Umbilical cord (tissue), 2 donors: ENCODE measurements at places on chromosomes 6 and 20. TPM values are rescaled to one million over a fixed set of nuclear protein-coding genes. Genes with fewer than 3 reads are reported as not detected.

- no peak for DNase-seq
Observed at GRCh38 chr20:48791666-48792071, 36.1 kb downstream of the PREX1 start.

- DNase-seq: no peak
Observed at GRCh38 chr6:21494505-21494904, 99.0 kb upstream of the SOX4 start.

GRCh38 chr20:43913291-43914025 lies 1.2 kb upstream of the TOX2 start:
- no peak for DNase-seq

GRCh38 chr6:149501201-149501600 lies 16.4 kb upstream of the ZC3H12D start:
- DNase-seq: no peak

DNA sequence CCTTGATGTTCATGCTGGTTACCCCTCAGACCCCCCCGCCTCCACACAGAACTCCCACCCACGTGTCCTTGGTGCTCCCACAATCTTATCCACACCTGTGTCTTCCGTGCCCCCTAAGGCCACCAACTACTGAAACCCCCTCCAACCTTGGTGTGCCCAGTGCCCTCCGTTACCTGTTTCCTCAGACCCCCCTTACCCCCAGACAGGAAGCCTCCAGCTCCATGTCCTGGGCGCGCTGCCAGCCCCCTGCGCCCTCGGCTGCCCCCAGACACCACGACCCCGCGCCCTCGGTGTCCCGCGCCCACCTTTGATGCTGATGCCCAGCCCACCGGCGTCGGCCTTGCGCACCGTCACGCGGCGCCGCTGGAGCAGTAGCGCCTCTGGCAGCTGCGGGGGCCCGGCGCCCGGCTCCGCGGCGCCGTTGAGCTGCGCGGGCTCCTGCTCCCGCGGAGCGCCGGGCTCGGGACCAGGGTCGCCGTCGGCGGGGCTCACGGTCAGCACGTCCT lies 504 bp downstream of the SNTA1 start:
- no peak for DNase-seq

- DNase-seq: no peak
Observed at GRCh38 chr6:37340639-37340943, 13.2 kb upstream of the RNF8 start.

GRCh38 chr6:46284475-46284874 lies 113.7 kb upstream of the ENPP5 start:
- no peak for DNase-seq

DNA sequence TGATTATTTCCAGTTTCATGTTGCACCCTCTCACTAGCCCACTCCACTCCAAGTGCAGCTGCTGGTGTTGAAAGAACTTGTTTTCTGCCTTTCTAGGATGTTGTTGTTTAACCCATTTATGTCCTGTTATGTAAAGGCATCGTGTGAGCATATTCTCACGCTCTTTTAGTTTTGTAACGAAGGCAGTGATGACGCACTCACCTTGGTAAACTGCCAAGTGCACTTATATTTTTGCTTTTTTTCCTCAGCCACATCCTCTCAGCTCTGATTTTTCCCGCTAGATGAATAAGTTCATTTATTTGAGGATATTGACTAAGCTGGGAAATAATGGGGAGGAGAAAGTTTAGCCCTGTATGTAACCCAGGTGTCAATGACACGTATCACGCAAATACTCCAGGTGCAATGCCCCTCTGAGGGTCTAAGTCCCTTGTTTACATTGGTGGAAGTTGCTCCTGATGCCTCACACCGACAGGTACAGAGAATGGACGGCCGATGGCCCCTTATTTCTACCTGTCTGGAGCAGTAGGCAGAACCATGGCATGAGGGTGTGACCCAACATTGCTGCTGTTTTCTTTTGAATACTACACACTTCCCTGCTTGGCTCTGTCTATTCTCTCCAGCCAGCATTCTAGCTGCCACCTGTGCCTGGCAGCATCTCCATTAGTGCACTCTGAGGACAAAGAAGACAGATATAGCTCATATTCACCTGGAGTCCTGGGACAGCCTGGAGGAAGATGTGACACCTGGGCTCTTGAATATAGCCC lies 132.7 kb upstream of the SLC24A3 start:
- no peak for DNase-seq

GRCh38 chr6:124076336-124077048 lies 272.8 kb downstream of the NKAIN2 start:
- peak; percentile 48 for DNase-seq

DNA sequence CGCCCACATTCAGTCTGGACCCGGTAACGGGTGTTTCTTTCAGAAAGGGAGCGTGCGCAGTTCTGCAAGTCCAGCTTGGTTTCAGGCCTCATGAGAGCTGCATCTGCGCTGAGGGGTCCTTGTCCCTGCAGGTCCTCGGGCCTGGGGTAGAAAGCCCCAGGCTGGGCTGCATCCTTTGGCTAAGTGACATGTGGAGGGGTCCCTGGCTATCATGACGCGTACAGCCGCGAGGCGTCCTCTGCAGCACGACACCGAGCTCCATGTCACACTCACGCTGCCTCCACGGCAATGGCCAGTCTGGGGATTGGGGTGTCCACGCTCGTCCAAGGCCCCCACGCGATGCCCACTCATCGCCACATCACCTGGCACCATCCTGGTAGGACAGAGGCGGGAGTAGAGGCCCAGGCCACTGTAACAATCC lies 1.7 kb upstream of the KIF25 start:
- no peak for DNase-seq

DNA sequence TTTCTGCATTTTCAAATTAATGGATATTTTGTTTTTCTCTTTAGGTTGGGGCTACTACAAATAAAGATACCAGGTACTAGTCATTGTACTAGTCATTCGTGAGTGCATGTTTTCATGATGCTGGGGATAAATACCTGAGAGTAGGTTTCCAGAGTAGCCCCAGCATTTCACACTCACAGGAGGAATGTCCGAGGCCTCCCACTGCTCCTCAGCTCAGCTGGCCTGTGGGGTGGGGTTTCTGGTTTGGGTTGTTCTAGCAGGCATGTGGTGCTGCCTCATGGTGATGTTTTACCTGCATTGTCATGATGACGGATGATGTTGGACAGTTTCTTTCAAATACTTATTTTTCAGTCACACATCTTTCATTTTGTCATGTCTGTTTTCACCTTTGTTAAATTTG lies 144.5 kb downstream of the SMOC2 start:
- DNase-seq: no peak

GRCh38 chr6:140059947-140060346 lies 685.5 kb upstream of the CITED2 start:
- DNase-seq: no peak

GRCh38 chr6:128400875-128401274 lies 119.5 kb downstream of the PTPRK start:
- no peak for DNase-seq

DNA sequence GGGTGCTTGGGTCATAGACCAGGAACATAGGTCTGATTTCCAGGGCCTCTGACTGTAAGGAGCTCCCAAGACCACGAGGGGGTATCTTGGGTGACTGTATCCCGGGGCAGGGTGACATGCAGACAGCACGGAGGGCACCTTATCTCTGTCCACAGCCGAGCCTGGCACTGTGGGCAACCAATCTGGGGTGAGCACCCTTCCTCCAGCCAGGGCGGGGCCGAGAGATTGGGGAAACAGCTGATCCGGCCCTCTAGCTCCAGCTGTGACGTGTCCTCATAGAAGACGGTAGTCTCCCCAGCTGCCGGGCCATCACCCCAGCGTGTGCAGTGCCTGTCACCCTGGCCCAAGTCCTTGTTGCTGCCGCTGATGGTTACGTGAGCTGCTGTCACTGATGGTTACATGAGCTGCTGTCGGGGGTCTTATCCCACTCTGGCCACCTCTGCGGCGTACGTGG lies 139.6 kb upstream of the RNF24 start:
- DNase-seq: no peak

- DNase-seq: peak; percentile 4
Observed at GRCh38 chr6:70667256-70667710, 400 bp upstream of the SMAP1 start.

DNA sequence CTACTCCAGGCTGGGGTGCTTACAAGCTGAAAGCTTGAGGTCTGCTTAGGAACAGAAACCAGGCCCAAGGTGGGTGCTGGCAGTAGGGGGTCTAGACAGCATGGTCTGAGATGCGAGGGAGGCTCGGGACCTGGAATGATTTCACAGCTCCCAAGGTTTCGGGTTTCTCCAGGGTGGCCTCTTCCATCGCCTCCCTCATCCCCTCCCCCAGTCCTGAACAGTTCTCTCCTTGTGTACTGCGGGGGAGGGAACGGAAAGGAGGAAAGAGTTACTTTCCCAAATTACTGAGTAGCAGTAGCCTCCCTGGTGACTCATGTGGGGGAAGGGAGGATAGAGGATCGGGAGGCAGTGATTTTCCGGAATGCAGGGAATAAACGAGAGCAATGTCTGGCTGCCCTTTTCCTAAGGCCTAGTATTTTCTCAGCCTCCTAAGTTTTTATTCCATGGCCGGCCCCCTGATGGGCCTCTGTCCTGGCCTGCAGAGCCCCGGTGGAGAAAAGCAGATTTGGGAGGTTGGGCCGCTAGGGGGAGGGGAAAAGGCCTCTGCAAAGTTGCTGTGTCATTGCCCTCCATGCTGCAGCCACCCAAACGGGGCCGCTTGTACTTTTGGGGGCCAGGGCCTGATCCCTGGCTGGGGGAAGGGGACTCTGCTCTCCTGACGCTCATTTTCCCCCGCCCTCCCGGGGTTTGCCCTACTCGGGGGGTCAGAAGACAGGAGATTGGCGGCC lies 1.5 kb downstream of the BRD2 start:
- peak; percentile 92 for DNase-seq

DNA sequence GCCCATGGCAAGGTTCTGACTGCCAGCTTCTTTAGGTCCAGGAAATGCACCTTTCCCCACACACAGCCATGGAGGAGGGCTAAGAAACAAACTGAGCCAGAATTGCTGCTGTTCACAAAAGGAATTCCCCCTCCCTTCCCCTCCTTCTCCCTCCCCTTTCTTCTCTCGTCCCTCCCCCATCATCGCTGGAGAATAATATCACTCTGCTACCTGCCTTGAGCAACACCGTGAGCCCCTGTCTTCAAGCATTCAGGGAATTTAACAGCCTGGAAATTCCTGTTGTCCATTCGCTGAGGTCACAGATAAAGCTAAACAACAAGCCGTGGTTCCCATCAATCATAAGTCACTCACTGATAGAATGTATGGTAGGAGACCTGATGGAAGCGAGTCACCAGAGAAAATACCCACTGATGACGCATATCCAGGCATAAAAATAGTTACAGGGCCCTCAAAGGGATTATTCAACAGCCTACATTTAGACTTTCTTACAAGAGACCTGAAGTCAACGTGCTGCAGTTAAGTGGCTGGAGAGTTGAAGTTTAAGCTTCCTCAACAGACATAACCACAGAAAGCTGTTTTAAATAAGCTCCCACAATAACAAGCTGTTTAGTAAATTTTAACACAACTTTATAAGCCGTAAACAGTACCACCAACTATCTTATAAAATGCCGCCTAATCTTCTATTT lies 59.7 kb downstream of the HIVEP2 start:
- DNase-seq: peak; percentile 77

- DNase-seq: no peak
Observed at GRCh38 chr20:25207960-25208534, 12.5 kb downstream of the ENTPD6 start.

DNA sequence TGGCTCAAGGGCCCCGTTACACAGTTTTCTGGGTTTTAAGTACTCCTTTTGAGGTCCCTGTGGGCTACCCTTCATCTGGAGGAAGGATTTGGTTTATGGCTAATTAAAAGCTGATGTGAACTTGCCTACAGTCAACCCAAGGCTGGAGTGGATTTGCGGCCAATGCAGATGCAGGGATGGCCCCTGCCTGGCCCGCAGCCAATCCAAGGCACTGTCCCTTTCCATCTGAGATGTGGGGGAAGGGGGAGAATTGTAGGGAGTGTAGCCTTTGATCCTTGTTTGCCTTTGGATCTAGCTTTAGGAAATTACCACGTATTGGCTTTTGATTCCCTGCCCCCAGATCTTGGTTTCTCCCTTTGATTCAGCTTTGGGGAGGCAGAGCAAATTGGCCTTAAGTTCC lies 128.0 kb upstream of the GGTLC1 start:
- no peak for DNase-seq

DNA sequence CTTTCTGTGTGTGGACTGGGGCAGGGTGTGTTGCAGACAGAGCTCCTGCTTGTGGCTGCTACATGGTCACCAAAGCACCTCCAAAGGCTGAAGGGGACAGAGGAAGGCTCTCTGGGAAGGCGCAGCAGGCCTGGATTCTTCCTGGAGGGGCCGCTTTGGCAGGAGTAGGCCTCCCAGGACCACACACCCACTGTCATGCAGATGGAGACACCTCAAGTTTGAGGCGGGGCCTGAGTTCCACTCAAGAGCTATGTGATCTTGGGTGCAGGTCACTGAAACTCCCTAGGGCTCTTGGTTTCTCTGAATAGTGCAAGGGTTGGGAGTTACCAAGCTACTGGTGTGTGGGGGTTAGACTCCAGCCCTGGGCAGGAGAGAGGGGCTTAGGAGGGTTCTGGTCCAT lies 27.9 kb downstream of the EFCAB8 start:
- no peak for DNase-seq

DNA sequence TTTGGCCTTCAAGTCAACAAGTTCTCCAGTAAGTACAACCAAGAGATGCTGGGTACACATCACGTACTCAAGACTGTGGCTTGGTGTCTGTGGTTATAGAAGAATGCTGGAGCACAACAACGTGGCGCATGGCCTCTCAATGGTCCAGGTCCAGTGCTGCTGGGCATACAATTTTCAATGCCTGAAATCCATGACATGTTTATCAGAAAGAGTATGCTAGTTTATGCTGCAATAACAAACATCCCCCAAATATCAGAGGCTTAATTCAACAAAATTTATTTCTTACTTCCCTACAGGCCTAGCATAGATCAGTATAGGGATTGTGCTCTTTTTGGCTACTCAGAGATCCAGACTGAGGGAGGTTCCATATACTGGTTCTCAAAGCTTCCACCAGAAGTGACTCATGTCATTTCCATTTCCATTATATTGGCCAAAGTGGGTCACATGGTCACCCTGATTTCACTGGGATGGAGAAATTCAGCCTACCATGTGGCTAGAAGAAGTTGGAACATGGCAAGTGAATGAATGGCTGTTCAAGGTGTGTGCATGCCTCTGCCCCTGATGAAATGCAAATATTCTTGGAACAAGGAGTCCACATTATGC lies 33.3 kb upstream of the KIF16B start:
- DNase-seq: no peak

GRM1 gene
- total RNA-seq: 1.9 TPM

SNAP25 gene
- 6.7 TPM for total RNA-seq

SRMS gene
- total RNA-seq: not detected

CGA gene
- total RNA-seq: 8.2 TPM

CST2 gene
- not detected for total RNA-seq

ZNF76 gene
- 9.9 TPM for total RNA-seq

EPHA7 gene
- 6.7 TPM for total RNA-seq

SGK1 gene
- total RNA-seq: 92.2 TPM

HSPA12B gene
- 13.5 TPM for total RNA-seq
